Activated T-helper 2 cell treated with anti-CD3 and anti-CD28 coated beads, Interferon-gamma antibody, Interleukin-2, Interleukin-4, amounts not matched to agents 10 μg/mL and 5 μg/mL and 100 μg/mL, durations not matched to agents 14 hours and 24 hours and 36 hours (primary cell): ENCODE measurements at places on chromosomes 3 and 15.

DNA sequence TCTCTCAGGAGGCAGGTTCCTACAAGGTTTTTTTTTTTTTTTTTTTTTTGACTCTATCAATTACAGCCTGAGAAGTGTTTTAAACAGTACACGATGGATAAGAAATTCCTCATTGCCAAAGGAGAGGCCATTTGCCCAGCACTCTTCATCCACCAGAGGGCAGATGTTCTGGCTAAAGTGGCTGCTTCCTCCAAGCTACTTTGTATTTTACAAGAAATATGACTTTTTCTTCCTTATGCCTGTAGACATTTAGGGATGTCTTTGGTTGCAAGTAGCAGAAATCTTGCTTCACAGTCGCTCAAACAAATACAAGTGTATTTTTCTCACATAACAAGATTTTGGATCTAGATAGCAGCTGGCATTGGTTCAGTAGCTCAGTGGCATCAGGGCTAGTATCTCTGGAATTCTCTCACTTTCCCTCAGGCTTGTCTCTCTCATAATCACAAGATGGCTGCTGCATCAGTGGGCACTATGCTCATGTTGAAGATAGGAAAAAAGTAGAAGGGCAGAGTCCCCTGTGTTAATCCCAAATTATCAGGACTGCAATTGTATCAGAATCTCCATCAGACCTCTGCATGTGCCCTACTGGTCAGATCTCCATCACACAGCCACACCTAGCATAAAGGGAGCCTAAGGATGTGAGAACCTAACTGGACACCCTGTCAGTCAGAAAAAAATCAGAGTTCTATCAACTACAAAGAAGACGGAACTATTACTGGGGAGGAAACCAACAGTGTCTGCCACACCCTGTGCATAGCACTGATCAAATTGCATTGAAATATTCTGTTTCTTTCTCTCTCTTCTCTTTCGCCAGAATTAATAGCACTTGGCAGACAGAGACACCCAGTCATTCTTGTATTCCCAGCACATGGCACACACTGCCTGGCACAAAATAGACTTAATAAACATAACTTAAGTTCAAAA, 138.9 kb upstream of the COL8A1 start:
- no peak for DNase-seq

GRCh38 chr3:114582929-114583328, 289.1 kb downstream of the TIGIT start:
- DNase-seq: no peak

- no peak for DNase-seq
Observed at GRCh38 chr3:177110386-177110785, 86.9 kb downstream of the TBL1XR1 start.

GRCh38 chr3:154517404-154517803, 87.4 kb upstream of the GPR149 start:
- no peak for DNase-seq

- DNase-seq: no peak
Observed at GRCh38 chr3:143367171-143367570, 247.6 kb downstream of the CHST2 start.

DNA sequence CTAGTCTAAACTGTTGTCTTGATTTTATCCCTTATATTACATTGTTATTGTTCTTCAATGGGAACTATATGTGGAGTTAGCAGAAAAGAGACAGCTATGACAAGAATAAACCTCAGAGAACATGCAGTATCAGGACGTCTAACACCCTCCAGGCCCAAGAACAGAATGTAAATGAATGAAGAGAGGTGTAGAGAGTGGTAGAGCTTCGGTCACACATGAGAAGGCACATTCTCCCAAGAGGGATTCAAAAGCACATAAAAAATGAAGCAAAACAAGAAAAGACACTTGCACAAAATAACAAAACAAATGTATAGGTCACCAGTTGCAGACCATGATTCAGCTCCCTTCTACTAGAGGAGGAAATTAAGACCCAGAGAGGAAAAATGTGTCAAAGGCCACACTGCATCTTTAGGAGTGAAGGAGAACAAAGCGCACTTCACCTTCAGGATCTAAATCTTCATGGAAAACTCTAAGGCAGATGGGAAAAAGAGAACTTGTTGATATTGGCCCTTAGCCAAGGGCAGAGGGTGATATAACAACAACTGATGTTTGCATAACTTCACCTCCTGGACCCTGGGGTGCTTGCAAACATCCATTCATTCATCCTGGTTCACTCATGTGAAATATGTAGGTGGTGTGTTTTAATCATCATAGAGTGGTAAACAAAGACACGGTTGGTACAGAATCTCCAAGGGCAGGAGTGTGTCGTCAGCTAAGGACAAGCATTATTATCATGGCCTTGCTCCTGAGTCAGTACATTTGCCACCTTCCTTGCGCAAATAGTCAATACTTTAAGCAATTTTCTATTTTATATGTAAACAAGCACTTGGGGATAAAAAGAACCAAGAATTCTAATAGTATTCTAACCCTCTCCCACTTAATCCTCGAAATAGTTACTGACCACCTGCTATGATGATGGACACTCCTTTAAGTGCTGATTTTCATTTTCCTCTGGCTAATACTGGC, 8.8 kb downstream of the NEK10 start:
- DNase-seq: no peak

GRCh38 chr15:42591238-42591934, 16.0 kb downstream of the STARD9 start:
- DNase-seq: no peak

- DNase-seq: no peak
Observed at GRCh38 chr3:98612996-98613517, 19.6 kb upstream of the CPOX start.

DNA sequence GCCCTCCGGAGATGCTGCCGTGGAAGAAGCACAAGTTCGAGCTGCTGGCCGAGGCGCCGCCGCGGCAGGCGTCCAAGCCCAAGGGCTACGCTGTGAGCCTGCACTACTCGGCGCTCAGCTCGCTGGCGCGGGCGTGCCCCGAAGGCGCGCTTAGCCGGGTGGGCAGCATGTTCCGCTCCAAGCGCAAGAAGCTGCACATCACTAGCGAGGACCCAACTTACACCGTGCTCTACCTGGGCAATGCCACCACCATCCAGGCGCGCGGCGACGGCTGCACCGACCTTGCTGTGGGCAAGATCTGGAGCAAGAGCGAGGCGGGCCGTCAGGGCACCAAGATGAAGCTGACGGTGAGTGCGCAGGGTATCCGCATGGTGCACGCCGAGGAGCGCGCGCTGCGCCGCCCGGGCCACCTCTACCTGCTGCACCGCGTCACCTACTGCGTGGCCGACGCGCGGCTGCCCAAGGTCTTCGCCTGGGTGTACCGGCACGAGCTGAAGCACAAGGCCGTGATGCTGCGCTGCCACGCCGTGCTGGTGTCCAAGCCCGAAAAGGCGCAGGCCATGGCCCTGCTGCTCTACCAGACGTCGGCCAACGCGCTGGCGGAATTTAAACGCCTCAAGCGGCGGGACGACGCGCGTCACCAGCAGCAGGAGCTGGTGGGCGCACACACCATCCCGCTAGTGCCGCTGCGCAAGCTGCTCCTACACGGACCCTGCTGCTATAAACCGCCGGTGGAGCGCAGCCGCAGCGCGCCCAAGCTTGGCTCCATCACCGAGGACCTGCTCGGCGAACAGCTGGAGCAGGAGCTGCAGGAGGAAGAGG, 1.3 kb downstream of the FAM43A start:
- DNase-seq: peak; percentile 17

DNA sequence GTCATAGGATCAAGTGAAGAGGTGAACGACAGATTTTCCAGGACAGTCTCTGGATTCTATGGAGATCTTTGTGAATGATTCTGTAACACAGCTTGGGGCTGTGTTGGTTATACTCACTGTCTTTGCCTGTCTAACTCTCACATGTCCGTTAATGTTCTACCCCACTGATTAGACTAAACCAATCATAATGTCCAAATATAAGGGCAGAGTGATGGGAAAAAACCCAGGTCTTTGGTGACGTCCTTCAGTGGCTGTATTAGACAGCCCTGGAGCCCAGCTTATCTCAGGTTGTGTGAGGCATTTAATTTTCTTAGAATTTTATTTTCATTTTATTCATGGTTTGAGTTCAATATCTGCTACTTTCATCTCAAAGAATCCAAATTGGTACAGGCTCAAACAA, 59.3 kb upstream of the TRA2B start:
- no peak for DNase-seq

- DNase-seq: no peak
Observed at GRCh38 chr3:44649709-44650108, 1.2 kb downstream of the ZNF35 start.

DNA sequence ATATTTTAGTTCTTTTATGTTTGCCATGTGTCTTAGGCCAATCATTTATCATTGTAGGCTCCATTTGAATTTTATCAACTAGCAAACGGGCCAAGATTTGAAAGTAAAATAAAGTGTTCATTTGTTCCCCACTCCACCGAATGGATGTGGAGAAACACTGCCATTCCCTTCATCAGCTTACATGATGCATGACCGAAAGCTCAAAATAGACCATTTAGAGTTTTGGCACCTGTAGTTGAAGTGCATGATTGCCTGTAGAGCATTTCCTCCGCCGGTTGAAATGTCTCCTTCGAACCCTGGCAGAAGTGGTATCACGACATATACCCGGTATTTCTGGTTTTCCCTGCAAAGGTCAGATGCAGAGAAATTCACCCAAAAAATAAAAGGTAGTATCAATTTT, 165.6 kb downstream of the PLD1 start:
- no peak for DNase-seq

- DNase-seq: no peak
Observed at GRCh38 chr3:5202222-5202621, 14.7 kb downstream of the EDEM1 start.

DNA sequence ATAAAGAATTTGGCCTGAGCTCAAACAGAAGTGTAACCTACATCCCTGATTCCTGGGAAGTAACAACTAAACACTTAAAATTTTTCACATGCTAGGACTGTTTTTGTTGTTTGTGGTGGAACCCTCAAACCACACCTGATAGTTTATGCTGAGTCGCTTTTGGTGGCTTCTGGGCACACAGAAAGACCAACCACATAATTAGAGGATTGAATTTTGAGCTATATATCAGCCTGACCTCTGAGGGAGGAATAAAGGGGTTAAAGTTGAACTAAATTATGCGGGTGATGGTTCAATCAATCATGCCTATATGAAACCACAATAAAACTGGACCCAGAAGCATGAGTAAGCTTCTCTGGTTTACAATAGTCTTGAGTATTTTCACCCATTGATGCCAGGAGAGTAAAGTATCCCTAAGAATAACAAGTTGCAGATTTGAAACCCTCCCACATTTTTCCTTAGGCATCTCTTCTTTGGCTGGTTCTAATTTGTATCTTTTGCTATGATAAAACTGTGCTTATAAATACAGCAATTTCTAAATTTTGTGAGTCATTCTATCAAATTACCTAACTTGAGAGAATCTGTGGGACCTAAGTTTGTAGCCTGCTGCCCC, 1304.5 kb upstream of the GBE1 start:
- DNase-seq: no peak

DNA sequence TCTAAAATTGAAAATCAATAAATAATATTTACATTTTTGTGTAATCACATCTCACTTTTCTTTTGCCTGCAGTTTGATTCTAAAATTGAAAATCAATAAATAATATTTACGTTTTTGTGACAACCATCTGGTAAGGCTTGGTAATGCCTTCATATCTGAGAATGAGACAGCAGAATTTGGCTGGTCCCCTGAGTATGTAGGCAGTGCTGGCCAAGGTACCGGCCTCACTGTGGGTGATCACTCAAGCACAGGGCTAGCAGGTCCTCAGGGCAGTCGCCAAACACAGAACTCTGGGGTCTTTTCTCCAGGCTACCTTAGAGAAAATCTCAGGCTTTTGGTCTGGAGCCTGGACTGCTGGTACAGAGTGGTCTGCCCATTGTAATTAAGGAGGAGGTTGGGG, 26.2 kb downstream of the RTP3 start:
- no peak for DNase-seq

DNA sequence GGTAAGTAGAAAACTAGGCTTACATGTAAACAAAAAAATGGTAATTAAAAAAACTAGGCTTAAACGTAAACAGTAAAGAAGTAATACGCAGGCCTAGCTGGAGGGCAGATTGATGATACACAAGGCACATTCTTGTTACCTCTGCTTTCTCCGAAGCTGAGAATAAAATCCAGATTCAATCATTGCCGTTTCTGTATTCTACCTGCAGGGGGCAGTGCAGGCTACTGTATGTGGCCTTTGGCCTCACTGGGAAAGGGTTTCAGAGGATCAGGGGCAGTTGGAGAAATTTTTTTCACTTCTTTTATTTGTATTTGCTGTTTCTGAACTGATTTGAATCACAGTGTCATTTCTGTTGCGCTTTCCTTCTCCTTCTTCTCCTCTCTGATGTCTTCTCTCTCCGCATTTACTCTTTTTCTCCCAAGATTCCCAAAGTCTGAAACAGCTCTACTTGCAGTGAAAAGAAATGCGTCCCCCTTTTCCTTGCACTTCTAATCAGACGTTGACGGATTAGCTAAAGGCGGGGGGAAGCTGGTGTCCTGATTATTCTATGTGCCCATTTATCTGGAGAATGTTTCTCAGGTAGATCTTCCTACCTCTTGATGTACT, 67.1 kb upstream of the MCTP2 start:
- DNase-seq: peak; percentile 45

GRCh38 chr15:64931381-64931780, 19.7 kb downstream of the ANKDD1A start:
- no peak for DNase-seq

DNA sequence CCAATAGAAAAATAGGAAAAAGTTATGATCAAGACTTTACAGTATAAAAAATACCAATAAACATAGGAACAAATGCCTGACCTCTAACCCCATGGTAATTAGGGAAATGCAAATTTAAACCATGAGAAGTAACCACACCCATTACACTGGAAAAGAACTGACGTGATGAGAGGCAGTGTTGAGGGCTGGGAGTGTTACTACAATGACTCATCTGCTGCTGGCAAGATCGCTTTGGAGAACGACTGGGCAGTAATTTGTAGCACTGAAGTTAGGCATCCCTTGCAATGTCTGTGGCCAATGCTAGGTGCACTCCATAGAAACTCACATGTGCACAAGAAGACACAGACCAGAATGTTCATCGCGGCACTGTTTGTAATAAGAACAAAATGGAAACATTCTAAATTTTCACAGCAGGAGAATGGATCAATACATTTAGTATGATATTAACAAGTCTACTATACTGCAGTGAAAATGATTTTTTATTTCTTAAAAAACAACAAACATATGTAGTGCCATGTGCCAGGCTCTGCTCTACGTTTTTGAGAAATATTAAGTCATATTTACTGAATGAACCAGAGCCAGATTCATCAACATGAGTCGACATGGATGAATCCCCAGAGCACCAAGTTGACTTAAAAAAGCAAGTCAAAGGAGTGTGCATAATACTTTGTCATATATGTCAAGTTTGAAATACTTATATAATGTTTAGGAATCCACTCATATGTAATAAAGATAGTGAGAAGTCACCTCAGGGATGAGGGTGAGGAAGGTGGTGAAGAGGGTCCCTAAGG, 37.6 kb upstream of the EPHB3 start:
- DNase-seq: peak; percentile 39
